ENCODE measurements at places on chromosomes 3 and 15.

DNA sequence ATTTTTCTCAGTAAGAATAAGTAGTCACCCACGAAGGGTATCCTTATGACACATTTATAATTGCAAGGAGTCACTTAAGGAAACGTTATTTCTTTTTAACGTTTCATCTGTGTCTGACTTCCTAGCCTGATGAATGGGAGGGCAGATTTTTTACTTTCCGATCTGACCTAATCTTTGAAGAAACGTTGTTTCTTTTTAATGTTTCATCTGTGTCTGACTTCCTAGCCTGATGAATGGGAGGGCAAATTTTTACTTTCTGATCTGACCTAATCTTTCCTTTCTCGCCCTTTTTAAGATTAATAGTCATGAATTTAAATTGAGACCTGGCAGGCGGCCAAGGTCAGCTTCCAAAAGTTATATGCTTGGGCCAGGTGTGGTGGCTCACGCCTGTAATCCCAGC, 3.0 kb upstream of the KLHL6 start:
- DNase-seq: no peak

DNA sequence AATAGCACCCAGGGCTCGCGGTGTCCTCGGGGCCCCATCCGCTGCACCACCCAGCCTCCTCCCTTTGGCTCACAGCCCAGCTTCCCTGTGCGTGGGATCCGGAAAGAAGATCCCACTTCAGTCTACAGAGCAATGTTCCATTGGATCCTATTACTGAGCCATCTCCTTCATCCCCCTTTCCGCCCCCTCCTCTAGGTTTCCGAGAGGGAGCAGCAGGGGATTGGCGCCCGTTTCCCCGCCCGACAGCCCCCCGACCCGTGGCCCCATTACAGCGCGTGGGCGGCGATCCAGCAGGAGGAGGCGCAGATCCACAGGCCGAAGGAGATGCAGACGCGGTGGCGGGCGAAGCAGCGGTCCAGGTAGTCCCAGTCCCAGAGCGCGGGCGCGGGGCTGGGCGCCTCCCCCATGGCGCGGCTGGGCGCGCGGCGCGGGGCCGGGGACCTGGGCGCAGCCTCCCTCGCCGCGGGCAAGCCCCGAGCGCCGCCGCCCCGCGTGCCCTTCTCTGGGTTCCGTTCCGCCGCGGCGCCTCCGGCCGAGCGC, 340 bp downstream of the TMEM44 start:
- no peak for DNase-seq

GRCh38 chr3:49717959-49718857, 1.3 kb downstream of the AMIGO3 start:
- DNase-seq: no peak

DNA sequence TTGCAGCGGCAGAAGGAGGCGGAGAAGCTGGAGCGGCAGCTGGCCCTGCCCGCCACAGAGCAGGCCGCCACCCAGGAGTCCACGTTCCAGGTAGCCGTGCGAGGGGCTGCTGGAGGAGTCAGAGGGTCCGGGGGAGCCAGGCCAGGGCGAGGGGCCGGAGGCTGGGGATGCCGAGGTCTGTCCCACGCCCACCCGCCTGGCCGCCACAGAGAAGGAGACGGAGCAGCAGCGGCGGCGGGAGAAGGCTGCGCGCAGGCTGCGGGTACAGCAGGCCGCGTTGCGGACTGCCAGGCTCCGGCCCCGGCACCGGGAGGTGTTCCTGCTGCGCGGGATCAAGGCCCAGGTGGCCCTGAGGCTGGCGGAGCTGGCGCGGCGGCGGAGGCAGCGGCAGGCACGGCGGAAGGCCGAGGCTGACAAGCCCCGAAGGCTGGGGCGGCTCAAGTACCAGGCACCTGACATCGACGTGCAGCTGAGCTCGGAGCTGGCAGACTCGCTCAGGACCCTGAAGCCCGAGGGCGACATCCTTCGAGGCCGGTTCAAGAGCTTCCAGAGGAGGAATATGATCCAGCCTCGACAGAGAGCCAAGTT, 625.0 kb downstream of the MCTP2 start:
- DNase-seq: no peak

DNA sequence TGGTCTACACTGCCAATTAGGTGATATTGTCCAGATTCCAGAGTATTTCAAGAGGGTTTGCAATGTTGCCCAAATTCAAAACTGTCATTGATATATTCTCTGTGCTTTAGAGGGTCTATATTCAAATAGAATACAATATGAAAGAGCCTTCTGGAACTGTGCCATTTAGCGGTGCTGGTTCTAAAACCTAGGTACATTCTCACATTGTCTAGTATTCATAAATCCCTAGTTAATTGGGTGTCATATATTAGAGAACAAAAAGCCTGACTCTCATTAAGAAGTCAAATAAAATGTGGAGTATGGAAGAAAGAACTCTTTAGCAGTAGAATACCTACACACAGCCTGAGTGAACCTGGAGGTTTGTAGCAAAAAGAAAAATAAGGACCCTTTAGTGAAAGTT, 447.9 kb downstream of the CNTN6 start:
- no peak for DNase-seq

GRCh38 chr3:120101624-120102023, 7.4 kb upstream of the GSK3B start:
- DNase-seq: no peak

- DNase-seq: no peak
Measured at GRCh38 chr3:24451461-24452099, 43.1 kb downstream of the THRB start.

DNA sequence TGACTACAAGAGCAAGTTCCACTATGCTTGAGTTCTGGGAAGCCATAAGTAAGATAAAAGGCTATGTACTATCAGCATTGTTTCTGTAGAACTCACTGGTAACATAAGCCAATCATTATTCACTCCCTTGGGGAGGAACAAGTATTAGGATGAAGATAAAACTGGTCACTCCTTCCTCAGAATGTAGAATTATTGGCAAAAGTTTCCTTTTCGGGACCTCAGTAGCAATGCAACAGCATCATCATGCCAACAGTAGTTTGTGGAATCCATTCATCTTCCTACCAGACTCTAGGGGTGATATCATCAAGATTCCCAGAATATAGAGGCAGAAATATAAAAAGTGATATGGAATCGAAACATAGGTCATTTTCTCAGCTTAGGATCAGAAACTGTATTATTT, 209.5 kb downstream of the PLOD2 start:
- DNase-seq: no peak

DNA sequence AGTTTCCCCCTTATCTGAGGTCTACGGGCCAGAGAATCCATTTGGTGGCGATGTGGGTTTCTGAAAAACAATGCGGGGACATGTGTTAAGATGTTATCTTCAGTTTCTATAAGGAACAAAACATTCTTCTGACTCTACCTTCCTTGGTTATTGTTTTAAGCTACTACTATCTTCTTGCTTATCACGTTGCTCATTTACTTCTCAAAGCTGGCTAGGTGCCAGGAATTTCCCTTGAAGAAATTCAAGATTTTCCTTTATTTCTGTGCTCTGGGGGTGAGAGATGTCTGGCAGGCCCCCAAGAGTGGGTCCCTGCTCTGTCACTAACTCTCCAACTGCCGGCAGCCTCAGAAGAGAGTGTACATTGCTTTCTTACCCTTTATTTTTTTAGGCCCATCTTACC, 119.8 kb downstream of the RYR3 start:
- no peak for DNase-seq

DNA sequence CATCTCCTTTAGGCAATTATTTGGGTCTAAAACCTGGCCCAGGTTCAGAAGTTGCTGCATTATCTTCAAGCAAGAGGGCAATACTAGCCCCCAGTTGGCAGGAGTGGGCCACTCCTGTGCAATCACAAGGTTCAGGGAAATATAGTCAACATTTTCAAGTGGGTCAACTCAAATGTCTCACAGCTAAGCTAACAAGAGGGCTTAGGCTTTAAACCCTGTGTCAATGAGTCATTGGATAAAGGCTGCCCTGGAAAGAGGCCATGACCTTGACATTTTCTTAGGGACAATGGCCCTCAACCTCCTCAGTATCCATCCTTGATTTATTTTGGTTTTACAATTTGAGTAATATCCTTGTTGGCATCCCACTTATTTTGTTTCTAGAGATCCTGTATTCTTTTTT, 73.5 kb upstream of the DCP1A start:
- DNase-seq: no peak

DNA sequence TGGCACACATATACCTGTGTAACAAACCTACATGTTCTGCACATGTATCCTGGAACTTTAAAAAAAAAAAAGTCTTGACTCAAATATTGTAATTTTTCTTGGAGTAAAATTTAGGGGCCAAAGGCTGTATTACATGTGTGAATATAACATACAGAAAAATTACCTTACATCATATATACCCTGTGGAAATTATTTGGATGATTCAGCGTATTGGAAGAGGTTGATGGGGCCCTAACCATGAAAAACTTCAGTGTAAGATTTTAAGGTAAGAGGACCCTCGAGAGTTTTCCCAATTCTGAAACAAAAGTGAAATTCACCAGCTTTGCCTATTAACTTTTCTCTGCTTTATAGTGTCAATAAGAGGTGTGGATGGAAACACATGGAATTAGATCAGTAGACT, 56.4 kb downstream of the UBE2E2 start:
- no peak for DNase-seq

- no peak for DNase-seq
Measured at GRCh38 chr15:67048281-67049279, 16.8 kb upstream of the SMAD3 start.

DNA sequence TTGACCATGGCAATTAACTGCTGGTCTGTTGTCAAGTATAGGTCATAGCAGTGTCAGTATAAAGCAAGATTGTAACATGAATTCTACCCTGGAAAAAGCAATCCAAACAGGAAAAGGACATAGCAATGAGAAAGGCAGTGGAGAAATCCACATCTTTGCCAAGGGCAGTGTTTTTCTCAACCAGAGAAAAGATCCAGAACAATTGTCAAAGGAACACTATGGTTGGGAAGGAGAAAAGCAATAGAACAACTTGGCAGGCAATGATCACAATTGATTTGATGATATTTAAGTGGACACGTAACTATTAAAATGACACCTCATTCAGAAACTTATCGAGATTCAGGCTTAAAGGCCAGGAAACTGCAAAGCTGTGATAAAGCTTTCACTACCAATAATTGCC, 271.1 kb downstream of the DIPK2A start:
- DNase-seq: no peak

- DNase-seq: no peak
Measured at GRCh38 chr3:72829701-72830100, 18.5 kb downstream of the SHQ1 start.

- no peak for DNase-seq
Measured at GRCh38 chr3:127959873-127960272, 44.8 kb downstream of the KBTBD12 start.

DNA sequence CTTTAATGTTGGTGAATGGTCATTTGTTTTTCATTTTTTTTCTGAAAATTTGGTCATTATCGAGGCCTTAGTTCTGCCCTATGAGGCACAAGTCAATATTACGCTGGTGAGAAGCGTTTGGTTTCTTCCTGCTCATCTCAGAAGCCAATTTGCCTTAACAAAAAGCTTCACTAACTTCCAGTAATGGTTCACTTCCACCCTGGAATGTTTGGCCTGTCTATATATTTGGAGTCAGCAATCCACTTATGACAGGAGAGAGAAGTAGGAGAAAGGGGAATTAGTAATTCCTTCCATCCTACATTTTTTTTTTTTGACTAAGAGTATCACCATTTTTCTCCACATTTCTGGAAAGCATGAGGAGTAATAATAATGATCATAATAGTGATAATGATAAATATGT, 124.4 kb downstream of the DIPK2A start:
- no peak for DNase-seq

DNA sequence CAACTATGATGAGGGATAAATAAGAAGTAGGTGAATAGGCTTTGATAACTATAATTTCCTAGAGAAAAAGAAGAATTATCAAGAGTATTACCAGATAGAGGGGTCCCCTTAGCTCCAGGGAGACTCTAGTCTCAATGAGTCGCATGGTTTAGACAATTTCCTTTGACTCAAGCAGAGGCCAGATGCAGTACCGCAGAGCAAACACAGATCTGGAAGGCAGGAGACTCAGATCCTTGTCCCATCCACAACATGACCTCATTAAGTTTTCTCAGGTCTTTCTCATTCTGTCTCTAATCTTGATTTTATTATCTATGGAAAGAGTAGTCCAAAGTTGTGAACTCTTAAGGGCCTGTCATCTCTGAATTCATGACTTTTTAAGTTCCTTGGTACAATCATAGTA, 987.9 kb downstream of the NTRK3 start:
- DNase-seq: no peak

DNA sequence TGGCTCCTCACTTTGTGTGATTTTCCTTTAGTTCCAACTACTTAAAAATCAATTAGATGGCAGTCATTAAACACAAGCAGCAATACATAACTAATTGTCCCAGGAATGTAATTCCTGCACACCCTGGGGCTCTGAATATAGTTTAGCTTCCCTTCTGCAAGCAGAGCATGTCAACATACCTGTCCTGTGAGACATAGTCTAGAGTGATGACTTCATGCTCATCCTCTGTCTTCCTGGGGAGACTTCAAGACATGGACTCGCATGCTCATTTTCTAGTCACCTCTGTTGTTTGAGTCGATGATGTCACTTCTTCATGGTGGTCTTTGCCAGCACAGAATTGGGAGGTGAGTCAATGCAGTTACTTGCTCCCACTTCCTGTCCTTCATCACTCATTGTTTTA, 15.7 kb downstream of the C3orf52 start:
- DNase-seq: peak; percentile 28

DNA sequence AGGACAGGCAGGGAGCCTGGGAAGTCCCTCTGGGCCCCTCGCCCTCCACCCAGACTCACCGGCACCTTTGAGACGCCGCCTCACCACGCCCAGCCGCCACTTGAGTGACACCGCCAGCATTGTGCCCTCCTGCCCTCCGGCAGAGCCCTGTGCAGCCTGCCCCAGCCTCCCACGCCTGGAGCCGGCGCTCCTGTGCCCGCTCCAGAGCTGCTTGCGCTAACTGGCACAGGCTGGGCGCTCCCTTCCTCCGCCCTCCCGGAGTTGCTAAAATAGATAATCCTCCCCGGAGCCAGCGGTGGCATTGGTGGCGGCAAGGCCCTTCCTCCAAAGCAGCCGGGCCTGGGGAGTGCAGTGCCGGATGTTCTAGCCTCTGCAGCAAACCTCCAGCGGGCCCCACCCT, 15.7 kb upstream of the GRIP2 start:
- no peak for DNase-seq

DNA sequence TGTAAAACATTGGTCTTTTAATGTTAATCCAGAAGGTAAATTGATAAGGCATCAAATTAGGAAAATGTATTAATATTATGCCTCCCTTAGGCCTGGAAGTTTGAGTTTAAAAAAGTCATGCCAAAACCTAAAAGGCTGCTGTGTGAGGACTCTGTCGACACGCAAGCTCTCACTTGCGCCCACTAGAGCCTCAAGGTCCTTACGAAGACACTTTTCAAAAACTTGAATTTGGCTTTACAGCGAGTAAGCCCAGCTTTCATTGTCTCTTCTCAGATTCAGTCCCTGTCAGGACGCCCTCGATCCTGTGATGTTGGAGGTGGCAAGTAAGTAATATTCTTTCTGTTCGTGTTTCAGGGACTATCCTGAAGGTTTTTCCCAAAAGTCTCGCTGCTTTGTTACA, 89.7 kb downstream of the CRTC3 start:
- no peak for DNase-seq

Measured in astrocyte of the cerebellum (primary cell).